ENCODE measurements at places on chromosomes 2 and 18.

DNA sequence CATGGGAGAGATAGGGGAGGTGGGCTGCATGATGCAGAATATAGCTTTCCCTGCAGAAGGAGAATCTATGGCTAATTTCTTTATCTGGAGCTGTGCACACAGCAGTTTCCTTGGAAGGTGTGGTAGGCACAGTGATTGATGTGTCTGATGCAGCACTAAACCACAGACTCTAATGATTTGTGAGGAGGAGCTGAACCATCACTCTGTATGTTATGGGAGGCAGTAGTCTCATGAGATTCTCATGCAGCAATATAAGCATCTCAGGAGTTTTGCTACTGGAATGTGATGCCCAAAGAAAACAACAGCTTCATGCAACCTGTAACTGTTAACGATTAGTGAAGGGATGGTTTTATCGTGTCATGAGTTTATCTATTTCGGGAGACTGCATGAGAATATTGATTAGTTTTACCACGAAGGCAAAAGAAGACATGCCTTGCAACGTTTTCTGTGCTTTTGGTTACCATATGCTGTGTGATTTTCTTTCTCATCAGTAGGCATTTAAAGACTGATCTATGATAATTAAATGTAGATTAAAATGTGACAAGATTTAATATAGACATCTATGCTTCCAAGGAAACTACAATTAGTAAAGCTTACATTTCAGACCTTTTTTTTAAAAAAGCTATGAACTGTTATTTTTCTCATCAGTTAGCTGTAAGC lies 286.8 kb downstream of the ARL6IP6 start:
- no peak for DNase-seq

GRCh38 chr2:116511426-116511825 lies 1303.1 kb upstream of the DDX18 start:
- no peak for DNase-seq

DNA sequence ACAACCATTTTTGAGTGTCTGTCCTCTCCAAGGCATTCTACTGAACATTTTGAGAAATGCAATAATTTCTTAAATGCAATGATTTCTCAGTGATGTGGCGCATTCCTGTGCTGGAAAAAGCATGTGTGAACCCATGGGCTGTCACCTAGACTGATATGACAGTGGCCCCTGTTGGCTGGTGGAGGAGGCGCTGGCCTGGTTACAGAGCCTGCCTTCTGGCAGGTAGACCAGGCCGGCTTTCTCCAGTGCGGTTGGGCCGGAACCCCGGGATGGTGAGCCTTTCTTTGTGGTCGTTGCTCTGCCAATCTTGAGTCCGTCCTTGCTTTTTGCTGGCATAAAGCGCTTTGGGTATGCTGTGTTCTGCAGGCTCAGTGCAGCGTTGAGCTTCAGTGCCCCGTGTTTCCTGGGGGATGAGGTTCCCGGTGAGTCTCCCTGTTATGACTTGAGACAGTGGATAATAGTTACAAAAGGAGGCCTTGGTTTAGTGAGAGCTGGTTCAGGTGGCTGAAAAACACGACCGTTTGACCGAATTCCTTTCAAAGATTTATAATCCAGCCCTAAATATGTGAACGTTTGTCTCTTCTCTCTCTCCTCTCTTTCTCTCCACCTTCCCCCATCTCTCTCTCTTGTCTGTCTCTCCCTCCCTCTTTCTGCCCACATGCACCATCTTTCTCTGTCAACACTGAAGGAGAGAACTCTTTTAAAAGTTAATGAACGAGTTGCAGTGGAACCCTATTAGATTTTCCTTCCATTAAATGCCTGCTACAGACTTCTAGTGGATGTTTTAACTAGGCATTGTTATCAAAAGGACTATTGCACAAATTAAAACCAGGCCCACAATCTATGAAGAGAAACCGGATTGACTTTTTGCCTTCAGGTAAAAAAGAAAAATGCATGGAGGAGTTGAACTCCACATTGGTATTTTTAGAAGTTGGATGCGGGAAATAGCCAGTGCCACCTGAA lies 34.0 kb downstream of the TSHZ1 start:
- DNase-seq: no peak

- DNase-seq: no peak
These were observed 26.4 kb downstream of the CELF4 start for GRCh38 chr18:37539236-37539635.

All from uterus (tissue), 4 donors.